ENCODE measurements at places on chromosomes 3 and 15.
A peak's percentile ranks its signal among the peaks of the same experiment; 100 is the strongest.

DNA sequence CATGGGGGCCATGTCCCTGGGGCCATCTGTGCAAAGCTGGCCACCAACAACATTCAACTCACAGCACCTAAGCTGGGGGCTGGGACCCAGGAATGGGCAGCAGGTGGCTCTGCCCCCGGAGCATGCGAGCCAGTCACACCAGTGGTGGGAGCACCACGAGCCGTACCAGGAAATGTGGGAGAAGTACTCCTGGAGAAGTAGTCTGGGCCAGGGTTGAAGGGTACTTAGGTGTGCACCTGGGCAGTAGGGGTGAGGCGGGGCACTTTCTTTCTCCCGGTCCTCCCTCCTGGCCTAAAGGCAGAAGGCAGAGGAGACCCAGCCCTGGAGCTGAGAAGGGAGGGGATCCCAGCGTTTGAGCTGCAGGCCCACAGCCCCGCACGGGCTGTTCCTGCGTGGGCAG, 94.2 kb downstream of the PLXNA1 start:
- H3K27ac ChIP-seq, result no peak overlapping the region
- H3K27me3 ChIP-seq, result peaks cover 27% of the 10 kb centered on the region
- no peaks in the 10 kb centered on the region for H3K4me1 ChIP-seq
- no peak for DNase-seq

GRCh38 chr3:65231544-65231943, 543.7 kb upstream of the ADAMTS9 start:
- no peaks in the 10 kb centered on the region for H3K4me1 ChIP-seq
- no peak overlapping the region for H3K4me3 ChIP-seq
- H3K36me3 ChIP-seq, result no peaks in the 10 kb centered on the region
- DNase-seq, result no peak

- no peaks in the 10 kb centered on the region for H3K27me3 ChIP-seq
- H3K27ac ChIP-seq, result peak overlapping the region; percentile 25
- DNase-seq, result no peak
- peaks cover 22% of the 10 kb centered on the region for H3K4me1 ChIP-seq
- peaks cover 10% of the 10 kb centered on the region for H3K36me3 ChIP-seq
Observed at GRCh38 chr3:170079536-170080165, 41.9 kb downstream of the GPR160 start.

GRCh38 chr15:58632789-58633188, 116.7 kb downstream of the ADAM10 start:
- H3K4me3 ChIP-seq, result no peak overlapping the region
- no peaks in the 10 kb centered on the region for H3K36me3 ChIP-seq
- no peak for DNase-seq
- H3K4me1 ChIP-seq, result peaks cover 13% of the 10 kb centered on the region
- H3K27me3 ChIP-seq, result no peaks in the 10 kb centered on the region

DNA sequence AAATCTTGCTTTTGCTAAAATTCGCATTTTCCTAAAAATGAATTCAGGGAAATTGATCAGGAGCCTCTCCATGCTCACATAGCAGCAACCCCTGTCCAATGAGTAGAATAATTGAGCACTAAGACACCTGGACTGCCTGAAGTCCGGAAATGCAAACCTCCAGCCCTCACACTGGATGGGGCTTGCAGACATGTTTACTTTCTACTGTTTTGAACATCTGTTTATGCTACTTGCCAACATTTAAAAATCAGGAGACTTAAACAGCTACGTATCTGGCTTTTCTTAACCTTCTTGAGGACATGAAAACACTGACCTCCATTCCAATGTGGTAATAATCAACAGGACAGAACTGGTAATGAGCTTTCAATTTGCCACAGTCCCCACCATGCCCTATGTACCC, 184.4 kb downstream of the SHOX2 start:
- H3K27me3 ChIP-seq, result no peaks in the 10 kb centered on the region
- H3K4me1 ChIP-seq, result no peaks in the 10 kb centered on the region
- no peak overlapping the region for H3K27ac ChIP-seq
- H3K4me3 ChIP-seq, result no peak overlapping the region
- no peak for DNase-seq

GRCh38 chr3:115913069-115913686, 289.9 kb downstream of the GAP43 start:
- H3K4me3 ChIP-seq, result no peak overlapping the region
- H3K36me3 ChIP-seq, result no peaks in the 10 kb centered on the region

GRCh38 chr3:32420126-32421038, 28.7 kb downstream of the CMTM7 start:
- peak; percentile 74 for DNase-seq
- H3K27me3 ChIP-seq, result no peaks in the 10 kb centered on the region
- peak overlapping the region; percentile 98 for H3K27ac ChIP-seq

GRCh38 chr3:120224237-120224636, 60.8 kb downstream of the GPR156 start:
- no peak overlapping the region for H3K27ac ChIP-seq
- H3K4me3 ChIP-seq, result no peak overlapping the region
- H3K36me3 ChIP-seq, result no peaks in the 10 kb centered on the region
- H3K27me3 ChIP-seq, result peaks cover 8% of the 10 kb centered on the region

GRCh38 chr15:96097661-96098060, 232.8 kb upstream of the NR2F2 start:
- DNase-seq, result no peak
- no peaks in the 10 kb centered on the region for H3K4me1 ChIP-seq
- no peak overlapping the region for H3K4me3 ChIP-seq
- no peaks in the 10 kb centered on the region for H3K27me3 ChIP-seq

GRCh38 chr3:178073366-178073765, 462.9 kb upstream of the KCNMB2 start:
- H3K36me3 ChIP-seq, result no peaks in the 10 kb centered on the region
- no peaks in the 10 kb centered on the region for H3K27me3 ChIP-seq
- H3K4me1 ChIP-seq, result peaks cover 4% of the 10 kb centered on the region
- H3K27ac ChIP-seq, result no peak overlapping the region
- DNase-seq, result no peak

DNA sequence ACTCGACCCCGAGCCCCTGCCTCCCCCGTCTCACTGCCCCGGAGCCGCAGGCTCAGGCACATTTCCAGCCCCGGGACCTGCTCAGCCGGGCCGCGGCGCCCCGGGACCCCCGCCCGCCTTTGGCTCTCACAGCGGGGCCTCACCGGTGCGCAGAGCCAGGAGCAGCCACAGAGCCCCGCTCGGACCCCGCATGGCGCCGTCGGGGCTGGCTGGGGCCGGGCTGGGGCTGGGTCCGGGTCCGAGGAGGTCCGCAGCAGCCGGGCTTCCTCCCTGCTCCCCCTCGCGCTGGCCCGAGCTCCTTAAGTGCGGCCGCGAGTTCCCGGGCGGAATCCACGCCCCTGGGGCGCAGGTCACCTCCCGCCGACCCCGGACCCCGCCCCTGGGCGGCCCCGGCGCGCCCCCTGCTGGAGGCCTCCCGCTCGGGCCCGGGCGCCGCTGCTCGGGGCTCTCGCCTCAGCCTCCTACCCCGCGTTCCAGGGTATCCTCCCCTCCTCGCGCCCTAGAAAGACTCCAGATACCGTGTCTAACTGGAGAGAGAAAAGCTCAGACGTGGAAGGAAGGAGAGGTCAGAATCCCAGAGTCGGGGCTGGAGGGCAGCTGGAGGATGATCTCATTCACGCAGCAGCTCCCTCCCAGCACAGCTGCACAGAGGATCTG, at the start of gene MELTF:
Gene MELTF, minus strand, starts transcription at position 307 of the 657 bp plus-strand sequence. Its CDS starts 115 bp downstream, at position 192.
- H3K4me1 ChIP-seq, result peaks cover 16% of the 10 kb centered on the region
- H3K36me3 ChIP-seq, result no peaks in the 10 kb centered on the region
- peak within 1 kb of the TSS; percentile 78 for H3K4me3 ChIP-seq
- peak within 1 kb of the TSS; percentile 30 for H3K27ac ChIP-seq
- peaks cover 41% of the 10 kb centered on the region for H3K27me3 ChIP-seq

DNA sequence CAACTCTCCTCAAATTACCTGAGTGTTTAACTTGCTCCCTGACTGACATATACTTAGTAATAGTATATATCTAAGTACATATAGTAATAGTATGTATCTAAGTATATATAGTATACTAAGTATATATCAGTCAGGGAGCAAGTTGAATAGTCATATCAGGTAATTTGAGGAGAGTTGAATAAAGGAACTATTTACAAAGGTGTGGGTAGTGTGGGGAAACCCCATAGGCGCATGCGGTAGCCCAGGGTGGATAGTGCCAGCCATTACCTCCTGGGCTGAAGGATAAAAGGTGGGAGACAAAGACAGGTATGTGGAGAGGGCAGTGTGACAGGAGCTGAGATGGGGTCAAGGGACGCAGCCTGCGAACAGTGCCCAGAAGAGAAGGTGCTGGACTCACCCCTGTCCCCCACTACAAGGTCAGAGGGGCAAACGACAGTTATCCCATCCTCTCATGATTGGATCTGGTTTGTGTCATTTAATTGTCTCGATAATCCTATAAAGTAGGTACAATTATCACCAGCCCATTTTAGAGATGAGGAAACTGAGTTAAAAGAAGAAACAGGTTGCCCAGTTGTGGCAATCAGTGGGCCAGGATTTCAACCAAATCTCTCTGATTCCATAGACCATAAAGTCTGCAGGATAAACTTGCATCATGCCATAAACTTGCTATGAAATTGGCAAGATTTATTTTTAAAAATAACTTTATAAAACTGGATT, 34.1 kb upstream of the TPM1 start:
- no peak overlapping the region for H3K27ac ChIP-seq
- DNase-seq, result no peak
- H3K4me3 ChIP-seq, result no peak overlapping the region
- H3K4me1 ChIP-seq, result no peaks in the 10 kb centered on the region
- H3K36me3 ChIP-seq, result no peaks in the 10 kb centered on the region
- peaks cover 16% of the 10 kb centered on the region for H3K27me3 ChIP-seq

GRCh38 chr15:44427756-44428724, 611 bp downstream of the CTDSPL2 start:
- no peaks in the 10 kb centered on the region for H3K36me3 ChIP-seq
- peak; percentile 1 for DNase-seq
- H3K27me3 ChIP-seq, result no peaks in the 10 kb centered on the region
- peak overlapping the region; percentile 97 for H3K4me3 ChIP-seq
- H3K27ac ChIP-seq, result peak overlapping the region; percentile 98
- H3K4me1 ChIP-seq, result peaks cover 42% of the 10 kb centered on the region

GRCh38 chr15:33778852-33779251, 189.4 kb upstream of the CHRM5 start:
- H3K36me3 ChIP-seq, result no peaks in the 10 kb centered on the region
- peaks cover 15% of the 10 kb centered on the region for H3K27me3 ChIP-seq
- H3K4me3 ChIP-seq, result no peak overlapping the region
- H3K4me1 ChIP-seq, result no peaks in the 10 kb centered on the region
- H3K27ac ChIP-seq, result no peak overlapping the region

DNA sequence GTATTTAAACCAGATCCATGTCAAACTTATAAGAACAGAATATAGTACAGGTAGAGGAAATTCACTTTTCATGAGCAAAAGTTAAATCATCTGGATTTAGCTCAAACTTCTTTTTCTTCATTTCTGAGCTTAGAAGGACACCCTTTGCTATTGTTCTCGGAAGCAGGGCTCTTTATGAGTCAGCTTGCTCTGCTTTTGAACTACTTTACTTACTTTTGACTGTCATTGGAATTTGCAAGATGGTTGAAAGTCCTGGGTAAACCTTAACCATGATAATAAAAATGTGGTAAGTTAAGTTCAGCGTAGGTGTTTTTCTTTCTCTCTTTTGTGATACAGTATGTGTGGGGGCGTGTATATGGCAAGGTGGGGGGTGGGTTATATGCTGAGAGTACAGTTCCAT, 312.7 kb upstream of the DPH6 start:
- no peak overlapping the region for H3K27ac ChIP-seq
- no peak overlapping the region for H3K4me3 ChIP-seq
- no peaks in the 10 kb centered on the region for H3K27me3 ChIP-seq
- H3K36me3 ChIP-seq, result no peaks in the 10 kb centered on the region
- DNase-seq, result no peak

- no peak for DNase-seq
- no peaks in the 10 kb centered on the region for H3K36me3 ChIP-seq
- H3K27me3 ChIP-seq, result peaks cover 25% of the 10 kb centered on the region
- H3K4me1 ChIP-seq, result no peaks in the 10 kb centered on the region
- H3K4me3 ChIP-seq, result no peak overlapping the region
- H3K27ac ChIP-seq, result no peak overlapping the region
Observed at GRCh38 chr3:150147776-150148175, 177.1 kb upstream of the PFN2 start.

GRCh38 chr15:89221543-89221942, at the start of gene RLBP1:
Gene RLBP1 (minus strand): TSS chr15:89221579. CDS start chr15:89218975, 2,604 bp downstream.
- DNase-seq, result no peak
- no peaks in the 10 kb centered on the region for H3K27me3 ChIP-seq
- no peak within 1 kb of the TSS for H3K27ac ChIP-seq
- no peaks in the 10 kb centered on the region for H3K4me1 ChIP-seq

DNA sequence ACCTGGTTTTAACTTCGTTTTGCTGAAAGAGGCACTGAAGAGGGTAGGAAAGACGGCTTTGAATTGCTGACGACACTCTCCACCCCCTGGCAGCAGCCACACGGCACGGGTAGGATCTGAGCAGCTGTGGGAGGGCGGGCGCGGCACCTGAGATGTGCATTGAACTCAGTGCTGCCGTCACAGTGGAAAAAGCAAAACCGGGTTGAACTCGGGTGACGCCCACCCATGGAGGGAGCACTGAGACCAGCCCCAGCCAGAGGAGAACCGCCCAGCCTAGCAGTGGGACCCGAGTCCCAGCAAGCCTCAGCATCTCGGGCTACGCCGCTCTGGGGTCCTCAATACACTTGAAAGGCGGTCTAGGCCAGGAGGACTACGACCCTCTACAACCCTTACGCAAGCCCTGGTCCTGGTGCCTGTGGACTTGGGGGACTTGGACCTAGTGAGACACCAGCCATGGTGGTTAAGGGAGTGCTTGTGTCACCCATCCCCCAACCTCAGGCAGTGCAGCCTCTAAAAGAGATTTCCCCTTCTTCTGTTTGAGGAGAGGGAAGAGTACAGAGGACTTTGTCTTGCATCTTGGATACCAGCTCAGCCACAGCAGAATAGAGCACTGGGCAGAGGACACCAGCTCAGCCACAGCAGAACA, 50.0 kb upstream of the RPL35A start:
- no peaks in the 10 kb centered on the region for H3K27me3 ChIP-seq
- H3K4me1 ChIP-seq, result no peaks in the 10 kb centered on the region
- no peak overlapping the region for H3K27ac ChIP-seq
- no peaks in the 10 kb centered on the region for H3K36me3 ChIP-seq
- DNase-seq, result no peak

GRCh38 chr3:50003216-50003615, 63.3 kb downstream of the RBM6 start:
- H3K27ac ChIP-seq, result no peak overlapping the region
- no peaks in the 10 kb centered on the region for H3K27me3 ChIP-seq
- no peak for DNase-seq

DNA sequence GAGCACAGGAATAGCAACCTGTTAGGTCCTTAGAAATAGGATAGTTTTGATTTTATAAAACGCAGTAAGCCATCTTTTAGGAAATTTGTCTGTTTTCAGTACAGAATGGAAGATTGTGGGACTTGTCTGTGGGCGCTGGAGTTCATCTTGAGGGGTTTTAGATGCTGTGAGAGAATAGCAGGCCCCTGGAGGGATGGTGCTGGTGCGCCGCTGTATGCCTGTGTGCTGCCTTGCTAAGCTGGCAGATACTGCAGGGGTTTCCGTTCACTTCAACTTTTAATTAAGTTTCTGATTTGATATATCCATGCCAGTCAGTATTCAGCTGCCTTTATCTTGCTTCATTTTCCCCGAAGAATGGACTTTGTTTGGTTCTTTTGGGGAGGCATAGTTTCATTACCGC, 4.2 kb downstream of the CACNA2D3 start:
- peaks cover 10% of the 10 kb centered on the region for H3K4me1 ChIP-seq
- no peaks in the 10 kb centered on the region for H3K36me3 ChIP-seq
- peaks cover 42% of the 10 kb centered on the region for H3K27me3 ChIP-seq
- H3K4me3 ChIP-seq, result no peak overlapping the region
- no peak overlapping the region for H3K27ac ChIP-seq
